Esophagus mucosa (tissue), 1 donor: ENCODE measurements at places on chromosomes 13 and 19.

GRCh38 chr19:46488551-46488950, 7.1 kb downstream of the PNMA8B start:
- ATAC-seq: no peak

GRCh38 chr19:42030645-42031440, 36.8 kb upstream of the ATP1A3 start:
- ATAC-seq: no peak

GRCh38 chr13:20209948-20210347, 17.2 kb upstream of the GJB2 start:
- no peak for ATAC-seq

DNA sequence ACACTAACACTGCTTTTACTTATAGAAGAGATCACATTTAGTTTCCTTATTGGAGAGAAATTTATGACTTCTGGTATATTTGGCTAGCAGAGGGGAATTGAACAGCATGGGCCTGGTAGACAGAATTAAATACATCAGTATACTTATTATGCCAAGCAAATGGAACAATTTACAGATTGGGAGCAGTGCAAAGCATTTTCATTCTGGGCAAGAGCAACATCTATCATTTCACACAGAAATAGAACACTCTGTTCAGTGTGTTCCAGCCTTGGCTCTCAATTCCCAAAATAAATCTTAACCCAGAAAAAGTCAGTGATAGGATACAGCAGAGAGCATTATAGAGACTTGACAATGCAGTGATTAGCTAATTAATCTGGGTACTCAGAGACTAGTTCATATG, 604.0 kb upstream of the SLITRK6 start:
- no peak for ATAC-seq

DNA sequence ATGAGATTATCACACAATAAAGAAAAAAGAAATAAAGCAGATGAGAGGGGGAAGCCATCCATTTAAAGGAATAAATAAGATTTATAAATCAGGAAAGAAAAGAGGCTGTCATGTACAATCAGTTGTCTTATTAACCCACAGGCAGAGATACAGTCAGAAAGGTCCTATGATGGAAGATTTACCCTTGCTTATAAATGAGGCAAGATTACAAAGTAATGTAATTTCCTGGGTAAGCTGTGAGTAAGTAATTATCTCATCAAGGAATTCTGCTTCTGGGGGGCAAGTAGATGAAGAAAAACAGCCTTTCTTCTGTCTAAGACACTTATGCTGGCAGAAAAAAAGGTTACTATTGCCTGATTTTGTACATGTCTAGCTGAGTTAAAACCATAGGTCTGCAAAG, 146.4 kb downstream of the FGF14 start:
- no peak for ATAC-seq

DNA sequence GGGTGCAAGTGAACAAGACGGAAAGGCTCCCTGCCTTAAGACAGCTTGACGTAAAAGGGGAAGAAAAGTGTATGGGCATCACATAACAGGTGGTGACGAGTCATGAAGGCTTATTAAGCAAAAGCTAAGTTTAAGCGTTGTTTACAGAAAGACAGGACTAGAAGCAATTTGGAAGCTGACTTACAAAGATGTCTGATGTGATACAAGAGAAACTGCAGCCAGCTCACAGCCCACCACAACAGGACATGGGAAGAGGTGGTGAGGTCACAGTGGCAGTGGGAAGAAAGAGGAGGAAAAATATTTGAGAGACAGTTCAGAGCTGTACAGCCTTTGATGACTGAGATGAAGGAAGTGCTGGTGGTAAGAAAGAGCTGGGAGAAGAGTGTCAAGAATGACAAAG, 181.6 kb downstream of the KLF12 start:
- no peak for ATAC-seq

GRCh38 chr13:109569958-109570711, 216.2 kb downstream of the IRS2 start:
- ATAC-seq: no peak

DNA sequence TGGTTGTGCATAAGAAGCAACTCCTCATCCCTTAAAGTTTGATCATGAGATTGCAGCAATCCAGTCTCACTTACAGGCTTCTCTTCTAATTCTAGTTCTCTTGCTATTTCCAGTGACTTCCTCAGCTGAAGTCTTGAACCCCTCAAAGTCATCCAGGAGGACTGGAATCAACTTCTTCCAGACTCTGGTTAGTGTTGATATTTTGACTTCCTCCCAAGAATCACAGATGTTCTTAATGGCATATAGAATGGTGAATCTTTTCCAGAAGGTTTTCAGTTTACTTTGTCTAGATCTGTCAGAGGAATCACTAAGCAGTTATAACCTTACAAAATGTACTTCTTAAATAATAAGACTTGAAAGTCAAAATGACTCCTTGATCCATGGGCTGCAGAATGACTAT, 81.3 kb upstream of the UBL3 start:
- no peak for ATAC-seq

DNA sequence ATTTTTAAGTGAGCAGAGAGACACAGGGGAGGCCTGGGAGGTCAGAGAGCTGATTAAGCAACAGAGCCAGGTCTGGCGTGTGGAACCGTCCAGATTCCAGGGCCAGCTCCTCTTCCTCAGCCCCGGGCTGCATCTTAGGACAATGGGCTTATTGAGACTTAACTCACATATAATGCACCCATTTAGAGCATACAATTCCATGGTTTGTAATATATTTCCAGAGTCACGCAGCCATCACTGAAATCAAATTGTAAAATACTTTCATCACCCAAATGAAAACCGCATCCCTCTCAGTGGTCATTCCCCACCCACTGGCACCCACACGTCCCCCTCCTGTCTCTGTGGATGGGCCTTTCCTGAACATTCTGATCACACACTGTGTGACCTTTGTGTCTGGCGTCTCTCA, 2.1 kb upstream of the HMG20B start:
- ATAC-seq: no peak

DNA sequence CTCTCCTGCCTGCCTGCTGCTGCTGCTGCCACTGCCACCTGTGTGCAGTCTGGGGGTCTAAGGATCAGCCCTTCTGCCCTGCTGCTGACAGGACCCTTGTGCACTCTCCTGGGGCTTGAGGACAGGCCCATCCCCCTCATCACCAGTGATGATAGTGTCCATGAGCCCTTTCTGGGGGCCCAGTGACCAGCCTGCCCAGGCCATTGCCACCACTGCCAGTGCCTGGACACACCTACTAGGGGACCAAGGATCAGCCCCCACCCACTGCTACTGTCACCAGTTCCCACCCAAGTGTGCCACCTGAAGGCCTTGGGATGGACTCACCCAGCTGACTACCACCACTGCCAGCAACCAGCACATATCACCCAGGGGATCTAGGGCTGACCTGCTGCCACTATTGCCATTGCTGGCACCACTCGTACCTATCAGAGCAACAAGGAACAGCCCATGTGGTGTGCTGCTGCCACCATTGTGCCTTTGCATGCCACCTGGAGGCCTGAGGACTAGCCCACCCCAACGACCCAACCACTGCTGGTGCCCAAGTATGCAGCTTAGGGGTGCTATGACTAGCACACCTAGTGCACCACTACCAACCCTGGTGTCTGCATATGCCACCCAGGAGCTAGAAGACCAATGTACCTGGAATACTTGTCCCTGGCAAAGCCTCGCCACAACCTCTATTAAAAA, 994.3 kb downstream of the PCDH17 start:
- ATAC-seq: no peak
